Activated gamma-delta T cell treated with Interleukin-2 at 50 U/mL for 16 hours (primary cell): ENCODE measurements at places on chromosomes 16 and 17.
A peak's percentile ranks its signal among the peaks of the same experiment; 100 is the strongest.

GRCh38 chr17:76458580-76459490 is 5.9 kb upstream of the UBE2O start:
- DNase-seq: no peak

DNA sequence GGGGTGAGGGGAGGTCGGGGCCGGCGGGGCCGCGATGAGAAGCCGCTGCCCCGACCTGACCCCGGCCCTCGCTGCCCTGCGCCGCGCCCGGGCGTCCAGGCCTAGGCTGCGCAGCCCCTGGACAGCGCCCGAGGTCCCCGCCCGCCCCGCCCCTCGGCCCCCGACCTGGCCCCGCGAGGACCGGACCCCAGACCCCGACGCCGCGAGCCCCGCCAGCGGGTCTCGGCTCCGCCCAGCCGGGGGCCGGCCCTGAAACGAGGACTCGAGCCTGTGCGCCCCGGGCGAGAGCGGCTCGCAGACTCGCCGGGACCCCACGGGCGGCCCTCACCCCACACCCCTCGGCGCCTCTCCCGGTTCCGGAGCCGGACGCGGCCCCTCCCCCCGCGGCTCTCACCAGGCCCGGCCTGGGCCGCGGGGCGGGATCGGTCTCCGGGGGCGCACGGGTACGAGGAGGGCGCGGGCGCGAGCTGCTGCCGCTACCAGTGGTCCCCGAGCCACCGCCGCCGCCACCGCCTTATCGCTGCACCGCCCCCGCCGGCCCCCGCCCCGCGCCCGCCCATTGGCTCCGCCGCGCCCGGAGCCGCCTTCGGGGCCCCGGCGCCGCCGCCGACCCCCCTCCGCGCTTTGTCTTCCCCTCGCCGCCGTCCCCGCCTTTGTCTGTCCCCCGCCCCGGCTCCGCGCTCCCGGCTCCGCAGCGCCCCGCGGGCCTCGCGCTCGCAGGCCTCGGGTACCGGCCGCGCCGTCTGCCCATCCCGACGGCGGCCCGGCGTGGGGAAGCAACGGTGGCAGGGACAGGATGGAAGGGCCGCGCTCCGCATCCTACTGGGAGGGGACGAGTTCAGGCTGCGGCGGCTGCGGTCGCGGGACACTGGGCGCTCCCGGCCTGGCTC is at the start of gene LIMD2:
Gene LIMD2, minus strand, starts transcription at position 488 of the 890 bp plus-strand sequence. CDS start 827 bp downstream, outside the sequence.
- DNase-seq: peak; percentile 89

DNA sequence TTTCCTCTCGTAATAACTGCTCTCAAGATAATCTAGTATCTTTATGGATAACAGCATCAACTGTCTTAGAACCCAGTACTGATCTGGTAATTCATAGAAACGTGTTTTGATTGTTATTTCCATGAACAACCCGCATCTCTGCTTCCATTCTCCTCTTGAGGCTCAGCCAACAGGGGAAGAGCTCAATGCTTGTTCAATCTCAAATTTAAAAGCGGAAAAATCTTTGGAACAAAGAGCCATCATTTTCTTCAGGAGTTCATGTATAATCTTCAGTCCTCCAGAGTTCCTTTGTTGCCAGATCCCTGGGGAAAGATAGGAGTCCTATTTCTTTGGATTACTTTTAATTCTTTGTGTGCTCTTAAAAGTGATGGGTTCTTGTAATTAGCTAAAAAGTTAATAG is 319.9 kb downstream of the GRIN2A start:
- DNase-seq: no peak

DNA sequence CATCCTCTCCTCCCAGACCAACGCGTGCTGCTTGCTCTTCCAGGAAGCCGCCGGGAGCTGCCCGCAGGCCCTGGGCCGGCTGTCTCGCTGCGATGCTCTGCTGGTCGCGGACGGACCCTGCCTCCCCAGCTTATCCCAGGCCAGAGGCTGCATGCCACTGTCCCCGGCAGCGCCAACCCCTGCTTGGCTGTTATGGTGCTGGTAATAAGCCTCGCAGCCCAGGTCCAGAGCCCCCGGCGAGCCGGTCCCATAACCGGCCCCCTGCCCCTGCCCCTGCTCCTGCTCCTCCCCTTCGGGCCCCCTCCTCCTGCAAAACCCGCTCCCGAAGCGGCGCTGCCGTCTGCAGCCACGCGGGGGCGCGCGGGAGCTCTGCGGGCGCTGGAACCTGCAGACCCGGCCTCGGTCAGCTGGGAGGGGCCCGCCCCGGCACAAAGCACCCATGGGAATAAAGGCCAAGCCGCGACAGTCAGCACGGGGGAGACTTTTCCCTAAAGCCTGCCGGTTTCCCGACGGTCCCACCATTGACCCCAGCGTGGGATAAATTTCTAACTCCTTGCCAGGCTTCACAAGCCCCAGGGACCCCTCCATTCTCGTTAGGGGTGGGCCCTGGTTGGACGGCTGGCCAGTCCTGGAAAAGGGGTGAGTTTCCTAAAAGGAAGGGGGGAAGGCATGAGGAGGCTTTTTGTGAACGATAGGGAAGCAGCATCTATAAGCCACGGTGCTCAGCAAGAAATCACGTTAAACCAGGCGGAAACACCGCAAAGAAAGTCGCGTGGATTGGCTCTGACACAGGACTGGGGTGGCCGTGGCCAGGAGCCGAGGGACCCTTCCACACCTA is 11.2 kb downstream of the ENPP7 start:
- peak; percentile 62 for DNase-seq

GRCh38 chr17:3989041-3989886 is 25.0 kb upstream of the ATP2A3 start:
- DNase-seq: no peak

DNA sequence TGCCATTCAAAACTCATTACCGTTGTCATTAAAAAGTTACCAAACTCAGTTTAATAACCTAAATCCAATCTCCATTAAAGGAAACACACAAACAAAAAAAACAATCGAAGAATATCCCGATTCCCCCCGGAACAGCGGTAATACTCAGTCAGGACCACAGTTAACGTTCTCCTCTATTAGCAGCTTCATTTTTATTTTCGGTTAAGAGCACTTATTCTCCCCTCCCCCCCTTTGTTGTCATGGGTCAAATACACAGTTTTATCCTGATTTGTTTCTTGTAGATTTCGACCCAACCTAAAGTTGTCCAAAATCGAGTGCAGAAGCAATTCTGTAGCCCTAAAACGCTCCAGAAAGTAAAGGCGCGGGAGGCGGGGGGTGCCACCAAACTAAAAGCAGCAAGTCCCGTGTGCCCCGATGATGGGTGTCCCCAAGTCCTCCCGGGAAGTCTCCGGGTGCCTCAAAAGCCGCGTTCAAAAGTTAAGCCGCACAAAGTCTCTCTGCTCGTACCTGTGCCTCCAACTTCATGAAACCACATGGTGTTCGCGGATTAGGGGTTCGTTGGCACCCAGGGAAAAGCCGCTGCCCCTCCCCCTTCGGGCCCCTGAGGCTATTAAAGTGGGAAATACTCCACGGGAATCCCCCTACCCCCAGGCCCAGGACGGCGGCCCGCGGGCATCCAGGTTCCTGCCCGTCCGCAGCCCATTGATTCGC is 996 bp downstream of the SUMO2 start:
- peak; percentile 28 for DNase-seq

DNA sequence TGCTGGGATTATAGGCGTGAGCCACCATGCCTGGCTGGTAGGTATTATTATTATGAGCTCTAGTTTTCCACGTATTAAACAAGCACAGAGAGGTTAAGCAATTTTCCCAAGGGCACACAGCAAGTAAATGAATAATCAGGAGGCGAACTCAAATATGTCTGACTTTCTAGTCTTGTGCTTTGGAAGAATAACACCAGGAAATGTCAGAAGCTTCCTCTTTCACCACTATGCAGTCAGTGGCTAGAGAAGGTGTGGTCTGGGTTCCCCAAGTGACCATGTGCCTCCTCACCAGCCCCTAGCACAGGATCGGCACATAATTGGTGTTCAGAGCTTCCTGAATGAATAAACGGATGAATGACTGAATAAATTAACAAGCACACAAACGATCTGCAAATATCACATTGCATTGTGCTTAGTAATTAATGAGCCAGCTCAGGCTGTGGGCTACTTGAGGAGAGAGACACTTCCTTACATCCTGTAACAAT is 21.6 kb upstream of the SCNN1B start:
- no peak for DNase-seq

GRCh38 chr17:22128723-22129122 is 436.4 kb downstream of the KCNJ18 start:
- no peak for DNase-seq

DNA sequence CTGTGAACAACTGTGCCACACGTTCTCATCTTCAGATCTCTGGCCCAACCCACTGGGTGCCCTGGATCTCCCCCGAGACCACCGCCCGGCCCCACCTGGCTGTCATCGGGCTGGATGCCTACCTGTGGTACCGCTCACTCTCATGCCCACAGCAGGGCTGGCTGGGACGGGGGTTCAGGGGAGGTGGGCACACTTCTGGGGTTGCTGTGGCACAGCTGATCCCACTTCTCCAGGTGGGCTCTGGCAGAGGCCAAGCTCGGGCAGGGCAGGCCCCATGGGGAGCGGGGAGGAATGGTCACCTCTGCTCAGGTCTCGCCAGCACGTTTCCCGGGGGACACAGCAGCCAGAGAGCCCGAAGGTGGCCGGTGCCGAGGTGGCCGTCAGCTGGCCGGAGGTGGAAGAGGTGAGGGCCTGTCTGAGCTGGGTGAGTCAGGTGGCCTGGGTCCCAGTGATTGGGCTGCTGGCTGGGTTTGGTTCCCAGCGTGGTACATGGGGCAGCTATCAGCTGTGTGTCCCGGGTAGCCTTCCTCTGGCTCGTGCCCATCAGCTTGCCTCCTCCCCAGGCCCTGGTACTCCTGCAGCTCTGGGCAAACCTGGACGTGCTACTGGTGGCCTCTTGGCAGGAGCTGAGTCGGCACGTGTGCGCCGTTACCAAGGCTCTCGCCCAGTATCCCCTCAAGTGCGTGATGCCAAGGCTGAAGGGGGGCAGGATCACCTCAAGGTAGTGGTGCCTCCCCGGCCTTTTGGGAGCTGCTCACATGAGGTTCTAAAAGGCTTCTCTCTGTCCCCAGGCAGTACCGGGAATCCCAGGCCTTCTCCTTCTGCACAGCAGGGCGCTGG is 2.3 kb upstream of the MRPS34 start:
- DNase-seq: no peak

GRCh38 chr16:57680842-57681375 is 12.8 kb downstream of the ADGRG3 start:
- no peak for DNase-seq

DNA sequence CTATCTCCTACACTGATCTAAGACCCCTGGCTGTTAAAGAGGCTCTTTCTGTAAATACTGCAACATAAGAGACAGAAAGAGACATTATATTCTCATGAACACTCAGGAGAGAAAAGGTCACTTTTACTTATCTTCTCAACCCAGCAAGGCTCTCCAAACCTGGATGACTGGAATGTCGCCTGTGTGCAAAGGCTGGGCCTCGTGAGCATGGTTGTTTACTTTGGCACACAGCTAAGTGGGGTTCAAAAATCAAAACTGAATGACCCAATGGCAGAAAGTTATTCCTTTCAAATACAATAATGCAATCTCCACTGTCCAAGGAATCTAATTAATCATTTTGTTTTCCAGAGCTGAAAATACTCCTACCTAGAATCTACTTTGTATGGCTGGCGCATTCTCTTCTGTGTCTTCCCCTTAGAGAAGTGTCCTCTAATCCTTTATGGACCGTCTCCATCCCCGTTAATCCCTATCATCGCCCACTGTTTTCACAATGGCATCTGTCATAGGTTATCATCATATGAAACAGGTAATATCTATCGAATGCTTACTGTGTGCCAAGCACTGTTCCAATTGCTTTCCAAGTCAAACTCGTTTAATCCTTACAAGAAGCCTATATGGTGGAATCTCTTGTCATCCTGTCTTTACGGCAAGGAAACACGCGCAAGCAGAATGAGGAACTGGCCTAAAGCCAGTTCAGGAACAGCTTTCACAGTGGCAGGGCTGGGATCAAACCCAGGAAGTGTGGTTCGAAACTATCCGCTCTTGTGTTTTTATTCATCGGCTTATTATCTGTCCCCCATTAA is 1.3 kb downstream of the SLX4 start:
- no peak for DNase-seq

DNA sequence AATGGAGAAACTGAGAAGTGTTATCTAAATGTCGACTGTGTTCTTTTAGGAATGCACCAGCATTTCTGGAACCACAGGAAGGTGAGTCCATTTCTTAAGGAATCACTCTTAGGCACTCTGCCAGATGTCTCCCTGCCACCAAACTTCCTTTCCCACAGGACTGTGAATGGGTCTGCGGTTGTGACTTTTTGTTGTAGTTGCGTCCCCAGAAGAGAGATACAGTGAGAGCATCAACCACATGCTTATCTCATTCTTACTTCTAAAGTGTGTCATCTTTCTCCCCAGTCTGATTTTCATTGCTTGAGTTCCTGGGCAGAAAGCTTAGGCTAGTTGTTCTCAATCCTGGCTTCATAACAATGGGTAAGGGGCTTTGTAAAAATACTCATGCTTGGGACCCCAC is 13.4 kb downstream of the ITPRIPL2 start:
- DNase-seq: no peak

GRCh38 chr17:62750631-62751051 is 57.5 kb downstream of the MARCHF10 start:
- no peak for DNase-seq

GRCh38 chr17:50345432-50346312 is at the start of gene XYLT2:
Gene XYLT2, plus strand, starts transcription at chr17:50346126. Its CDS starts 15 bp downstream, at chr17:50346141.
- DNase-seq: peak; percentile 92

DNA sequence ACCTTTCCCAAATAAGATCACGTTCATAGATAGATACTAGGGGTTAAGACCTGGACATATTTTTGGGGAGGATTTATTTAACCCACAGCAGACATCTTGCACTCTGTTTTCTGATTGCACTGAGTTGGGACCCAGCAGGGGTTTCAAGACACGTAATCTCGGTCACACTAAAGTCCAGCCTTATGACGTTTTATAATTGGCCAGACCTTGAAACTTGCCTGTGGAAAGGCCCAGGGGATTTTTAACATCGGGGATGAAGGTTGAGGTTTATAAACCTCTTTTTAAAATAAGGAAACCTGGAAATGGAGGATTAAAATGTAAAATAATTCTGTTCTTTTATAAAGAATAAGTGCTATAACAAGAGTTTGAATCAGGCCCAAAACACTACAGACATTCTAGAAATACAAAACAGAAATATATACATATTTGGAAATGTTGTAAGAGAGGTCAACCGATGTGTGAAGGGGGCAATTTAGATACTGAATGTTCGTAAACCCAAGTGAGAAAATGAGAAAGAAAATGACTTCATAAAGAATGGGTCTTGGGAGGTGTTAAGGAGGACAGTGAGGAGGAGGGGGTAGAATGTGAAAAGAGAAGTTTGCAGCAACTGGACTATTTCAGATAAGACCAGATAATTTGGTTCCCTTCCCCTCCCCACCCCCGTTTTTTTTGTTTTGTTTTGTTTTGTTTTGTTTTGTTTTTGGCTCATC is 61.1 kb upstream of the NOL11 start:
- no peak for DNase-seq

GRCh38 chr17:5418858-5419355 is 555 bp downstream of the NUP88 start:
- DNase-seq: peak; percentile 49
